ENCODE measurements at places on chromosomes 5 and 9.

DNA sequence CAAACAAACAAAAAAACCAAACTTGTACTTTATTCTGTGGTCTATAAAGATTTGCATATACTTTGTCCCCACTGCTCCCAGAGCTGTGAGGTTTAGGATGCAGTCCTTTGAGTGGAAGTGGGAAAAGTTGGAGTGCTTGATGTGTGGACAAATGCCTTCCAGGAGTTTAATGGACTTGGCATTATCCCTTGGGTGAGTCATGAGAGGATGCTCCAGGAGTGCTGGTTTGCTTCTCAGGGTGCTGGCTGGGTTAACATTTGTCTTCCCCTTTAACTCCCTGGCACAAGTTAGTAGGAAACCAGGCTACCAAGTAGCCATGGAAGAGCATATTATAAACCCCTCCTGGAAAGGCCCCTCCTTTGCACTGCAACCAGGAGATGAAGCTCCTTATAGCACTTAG lies 417.4 kb upstream of the RIOK2 start:
- no peak for DNase-seq

DNA sequence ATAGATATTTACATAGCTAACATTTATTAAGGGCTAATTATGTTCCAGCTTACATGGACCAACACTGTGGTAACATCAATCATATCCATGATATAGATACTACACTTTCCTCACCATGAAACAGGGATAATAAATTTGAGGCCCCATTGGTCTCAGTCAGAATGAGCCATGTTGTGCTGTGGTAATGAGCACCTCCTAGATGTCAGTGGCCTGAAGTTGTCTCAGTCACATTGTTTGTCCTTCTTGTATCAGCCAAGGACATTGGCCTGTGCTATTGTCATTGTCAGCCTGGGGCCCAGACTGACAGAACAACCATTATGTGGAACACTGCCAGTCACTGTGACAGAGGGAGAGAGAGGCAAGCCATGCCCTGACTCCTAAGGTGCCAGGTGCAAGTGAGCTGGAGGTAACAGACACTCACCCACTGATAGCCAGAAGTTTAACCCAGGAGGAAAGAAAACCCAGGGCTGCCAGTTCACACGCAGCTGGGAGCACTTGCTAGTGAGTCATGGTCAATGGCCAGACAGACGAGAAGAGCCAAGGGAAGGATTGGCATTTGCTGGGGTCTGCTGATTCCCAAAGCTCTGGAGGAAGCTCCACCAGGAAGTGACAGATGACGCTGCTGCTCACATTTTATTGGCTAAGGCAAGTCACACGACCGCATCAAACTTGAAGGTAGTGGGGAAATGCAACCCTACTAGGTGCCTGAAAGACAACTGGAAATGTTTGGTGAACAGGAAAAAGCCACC lies 224.2 kb downstream of the MELK start:
- no peak for DNase-seq

DNA sequence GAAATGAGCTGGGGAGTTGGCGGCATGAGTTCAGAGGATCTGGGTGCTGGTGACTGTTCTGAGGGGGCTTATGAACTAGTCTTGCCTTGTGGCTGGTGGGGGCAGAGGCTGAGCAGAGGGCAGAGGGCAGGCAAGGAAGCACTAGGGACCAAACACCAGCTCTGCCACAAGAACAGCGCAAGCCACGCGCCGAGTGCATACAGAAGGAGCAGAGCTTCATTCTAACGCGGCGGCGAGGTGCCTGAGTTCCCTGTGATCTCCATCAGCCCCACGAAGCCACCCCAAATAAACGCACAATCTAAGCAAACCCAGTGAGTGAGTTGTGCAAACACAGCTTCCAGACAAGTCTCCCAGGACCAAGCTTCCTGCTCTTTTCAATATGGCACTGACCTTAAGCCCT lies 110.6 kb upstream of the ALDH1B1 start:
- no peak for DNase-seq

- no peak for DNase-seq
Measured at GRCh38 chr9:116700279-116700678, 13.2 kb downstream of the TRIM32 start.

- DNase-seq, result no peak
Measured at GRCh38 chr9:76023715-76024195, 133.3 kb downstream of the PCSK5 start.

GRCh38 chr5:912280-913091 lies 19.8 kb downstream of the TRIP13 start:
- no peak for DNase-seq

GRCh38 chr9:76456202-76456926 lies 2.6 kb upstream of the GCNT1 start:
- peak; percentile 91 for DNase-seq

DNA sequence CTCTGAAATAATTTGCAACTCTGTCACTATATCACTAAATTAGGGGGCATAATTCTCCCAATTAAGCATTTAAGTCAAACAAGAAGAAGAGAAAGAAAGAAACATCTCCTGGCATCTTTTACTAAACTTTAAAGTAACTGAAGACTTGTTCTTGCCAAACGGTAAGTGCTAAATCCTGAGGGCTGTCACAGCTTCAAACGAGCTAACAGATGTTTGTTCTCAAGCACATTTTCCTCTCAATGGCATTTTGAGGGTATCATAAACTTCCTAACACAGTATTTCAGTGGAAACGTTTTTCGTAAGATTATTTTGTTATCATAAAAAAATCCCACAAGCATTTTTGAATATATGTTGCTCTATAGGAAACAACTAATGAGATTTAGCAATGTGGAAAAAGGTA lies 169.5 kb upstream of the TAS2R1 start:
- DNase-seq, result no peak

GRCh38 chr5:139133282-139133681 lies 64.9 kb downstream of the SIL1 start:
- no peak for DNase-seq

DNA sequence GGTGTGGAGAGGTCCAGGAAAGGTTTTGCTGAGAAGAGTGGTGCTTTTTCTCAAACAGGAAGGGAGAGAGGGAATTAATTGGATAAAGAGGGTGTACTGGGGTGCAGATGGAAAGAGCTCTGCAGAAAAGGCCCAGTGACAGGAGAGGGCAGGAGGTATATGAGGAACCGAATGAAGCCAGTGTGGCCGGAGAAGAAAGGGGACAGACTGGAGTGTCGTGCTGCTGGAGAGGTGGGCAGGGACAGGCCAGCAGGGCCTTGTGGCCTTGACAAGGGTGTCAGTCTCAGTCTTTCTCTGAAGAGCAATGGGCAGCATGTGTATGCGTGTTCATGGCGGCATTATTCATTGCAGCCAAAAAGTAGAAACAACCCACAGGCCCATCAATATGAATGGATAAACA lies 48.1 kb downstream of the ARHGEF37 start:
- no peak for DNase-seq

DNA sequence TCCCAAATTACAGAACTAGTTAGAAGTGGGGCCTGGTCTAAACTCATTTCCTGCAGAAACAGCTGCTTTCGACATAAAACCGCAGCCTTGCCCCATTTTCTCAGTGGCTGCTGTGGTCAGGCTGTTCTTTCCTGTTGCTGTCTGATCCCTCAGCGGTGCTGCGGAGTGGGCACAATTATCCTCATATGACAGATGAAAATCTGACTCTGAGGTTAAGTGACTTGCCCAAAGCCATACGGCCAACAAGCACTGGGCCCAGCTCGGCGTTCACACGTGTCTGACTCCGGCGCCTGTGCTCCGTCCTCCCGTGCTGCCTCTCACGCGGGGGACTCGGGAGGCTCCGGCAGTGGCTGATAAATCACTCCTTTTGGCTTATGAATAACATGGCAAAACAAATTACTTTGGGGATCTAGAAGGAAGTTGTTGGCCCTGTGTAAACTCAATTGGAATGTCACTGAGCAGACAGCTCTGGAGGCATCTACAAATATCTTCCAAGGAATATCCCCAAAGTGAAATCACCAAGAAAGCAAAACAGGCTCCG lies 142.6 kb upstream of the LMX1B start:
- peak; percentile 87 for DNase-seq

GRCh38 chr5:138945421-138946240 lies 70.5 kb upstream of the LRRTM2 start:
- no peak for DNase-seq

GRCh38 chr5:63553073-63553472 lies 409.2 kb downstream of the HTR1A start:
- no peak for DNase-seq

DNA sequence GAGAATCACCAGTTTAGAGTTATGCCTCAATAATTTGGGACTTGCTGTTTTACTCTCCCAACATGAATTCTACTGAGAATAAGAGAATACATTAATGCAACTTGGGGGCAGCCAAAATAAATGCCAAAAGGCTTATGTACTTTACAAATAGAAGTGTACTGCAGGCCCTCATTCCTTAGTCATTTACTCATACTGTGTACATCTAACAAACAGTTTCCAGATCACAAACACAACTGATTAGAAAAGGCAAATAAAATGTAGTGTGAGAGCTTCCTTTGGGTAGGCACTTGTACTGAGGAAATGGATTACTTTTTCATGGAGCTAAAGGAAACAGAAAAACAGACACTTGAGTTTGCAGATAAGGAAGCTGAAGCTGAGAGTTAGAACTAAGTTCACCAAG lies 12.6 kb downstream of the ANKDD1B start:
- DNase-seq, result no peak

GRCh38 chr5:149778303-149779123 lies 48.4 kb downstream of the PPARGC1B start:
- peak; percentile 23 for DNase-seq

DNA sequence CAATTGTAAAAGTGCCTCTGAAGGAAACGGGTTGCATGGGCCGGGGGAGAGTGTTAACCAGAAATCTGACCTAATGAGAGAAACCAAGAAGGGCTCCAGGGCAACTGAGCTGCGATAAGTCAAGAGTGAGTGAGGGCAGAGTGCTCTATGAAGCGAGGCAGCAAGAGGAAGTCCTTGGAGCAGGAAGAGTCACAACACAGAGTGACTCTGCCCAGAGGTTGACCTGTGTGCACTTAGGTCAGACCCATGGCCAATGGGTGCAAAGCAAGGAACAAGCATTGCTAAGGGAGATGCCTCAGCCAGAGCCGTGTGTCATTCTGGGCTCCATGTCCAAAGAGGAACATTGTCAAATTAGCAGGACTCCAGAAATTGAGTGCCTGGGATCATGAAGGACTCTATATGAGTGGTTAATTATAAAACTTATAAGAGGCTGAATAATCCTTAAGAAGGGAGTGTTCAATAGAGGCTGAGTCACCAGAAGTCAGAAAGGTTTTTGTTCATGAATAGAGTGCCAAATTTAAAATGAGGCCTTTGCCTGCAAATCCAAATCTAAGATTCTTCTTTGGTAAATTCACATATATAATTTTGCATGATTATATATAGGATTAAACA lies 438.5 kb downstream of the MED10 start:
- no peak for DNase-seq

DNA sequence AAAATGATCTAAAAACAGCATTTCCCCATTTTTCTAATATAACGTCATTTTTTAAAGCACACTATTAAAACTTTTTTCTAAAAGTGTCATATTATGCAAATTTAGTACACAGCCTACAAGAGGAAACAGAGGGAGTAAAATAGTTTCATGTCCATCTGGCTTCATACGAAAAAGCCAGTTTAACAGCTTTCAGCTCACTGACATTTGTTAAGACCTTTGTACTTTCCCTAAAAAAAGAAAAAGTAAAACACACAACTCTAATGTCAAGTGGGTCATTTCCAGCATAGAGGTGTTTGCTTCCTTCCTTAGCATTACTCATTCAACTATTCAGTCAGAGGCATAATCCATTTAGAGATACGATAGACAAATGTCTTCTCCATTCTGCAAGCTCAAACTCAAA lies 49.4 kb downstream of the ABHD17B start:
- no peak for DNase-seq

DNA sequence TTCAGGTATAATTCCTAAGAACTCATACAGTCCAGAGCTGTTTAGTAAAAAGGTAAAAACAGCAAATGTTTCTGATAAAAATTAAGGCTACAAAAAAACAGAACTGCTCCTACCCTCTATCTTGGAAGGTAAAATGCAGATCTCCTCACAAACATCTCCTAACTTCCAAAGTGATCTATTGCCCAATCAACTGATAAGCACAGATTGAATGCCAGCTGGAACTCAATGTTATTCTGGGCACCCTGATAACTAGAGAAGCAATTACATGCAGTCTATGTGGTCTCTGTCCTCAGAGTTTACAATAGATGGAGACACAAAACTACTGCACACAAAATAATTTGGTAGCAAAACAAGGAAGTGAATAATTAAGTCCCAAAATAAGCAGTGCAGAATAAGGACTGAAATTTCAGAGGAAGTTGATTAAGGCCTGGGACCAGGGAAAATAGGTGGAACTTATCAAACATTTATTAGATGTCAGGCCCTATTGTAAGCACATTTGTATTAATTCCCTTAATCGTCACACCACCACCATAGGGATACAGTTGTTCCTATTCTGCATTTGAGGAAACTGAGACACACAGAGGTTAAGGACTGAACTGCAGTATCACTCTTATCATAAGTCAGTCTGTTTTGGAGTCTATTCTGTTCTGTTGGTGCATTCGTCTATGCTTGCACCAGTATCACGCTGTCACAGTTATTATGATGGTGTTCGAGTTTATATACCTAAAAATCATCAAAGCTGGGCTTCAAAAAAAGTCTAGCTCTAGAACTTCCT lies 102.2 kb upstream of the TARS1 start:
- DNase-seq, result no peak

DNA sequence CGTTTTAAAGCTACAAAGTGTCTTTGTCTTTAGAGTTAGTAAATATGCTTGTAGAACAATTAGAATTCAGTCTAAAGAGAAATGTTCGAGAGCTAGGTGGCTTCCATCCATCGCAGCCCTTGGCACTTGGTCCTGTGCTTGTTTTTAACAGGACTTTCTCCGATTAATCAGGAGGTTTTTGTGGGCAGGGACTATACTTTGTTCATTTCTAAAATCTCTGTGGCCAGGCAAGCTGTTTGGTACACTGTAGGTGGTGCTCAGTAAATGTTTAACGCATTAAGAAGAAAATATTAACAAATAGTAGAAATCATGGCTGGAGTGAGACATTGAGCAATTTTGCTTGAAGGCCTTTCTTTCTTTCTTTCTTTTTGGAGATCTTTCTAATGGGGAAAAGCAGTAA lies 20.8 kb downstream of the AGXT2 start:
- no peak for DNase-seq

GRCh38 chr5:135008981-135009735 lies 24.9 kb downstream of the PITX1 start:
- no peak for DNase-seq

GRCh38 chr9:112050544-112051475 lies 124.3 kb downstream of the SUSD1 start:
- no peak for DNase-seq

DNA sequence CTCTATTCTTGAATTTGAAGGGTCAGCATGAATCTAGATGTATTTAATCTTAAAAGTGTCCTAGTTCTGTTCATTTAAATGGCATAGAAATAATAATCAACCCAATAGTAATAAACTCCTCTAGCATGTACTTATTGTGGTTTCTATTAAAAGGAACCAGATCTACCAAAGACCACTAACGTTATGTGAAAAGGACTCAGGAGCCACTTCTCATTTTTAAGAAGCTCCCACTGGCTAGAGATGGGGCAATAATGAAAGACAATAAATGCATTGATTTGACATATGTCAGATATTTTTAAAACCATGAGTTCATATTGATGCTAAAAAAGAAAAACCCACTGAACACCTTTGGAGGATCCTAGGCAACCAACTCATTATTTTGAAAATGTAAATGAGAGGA lies 191.9 kb downstream of the ATP10B start:
- DNase-seq, result no peak
